ENCODE measurements at places on chromosomes 4 and X.

- DNase-seq: no peak
These were observed 36.1 kb downstream of the ADH7 start for GRCh38 chr4:99399017-99399416.

- no peak for DNase-seq
These were observed 41.6 kb upstream of the HMX1 start for GRCh38 chr4:8913121-8913857.

GRCh38 chr4:128393101-128393704 is 105.6 kb upstream of the PGRMC2 start:
- no peak for DNase-seq

- no peak for DNase-seq
These were observed 5.4 kb upstream of the PHOX2B start for GRCh38 chr4:41753942-41754341.

DNA sequence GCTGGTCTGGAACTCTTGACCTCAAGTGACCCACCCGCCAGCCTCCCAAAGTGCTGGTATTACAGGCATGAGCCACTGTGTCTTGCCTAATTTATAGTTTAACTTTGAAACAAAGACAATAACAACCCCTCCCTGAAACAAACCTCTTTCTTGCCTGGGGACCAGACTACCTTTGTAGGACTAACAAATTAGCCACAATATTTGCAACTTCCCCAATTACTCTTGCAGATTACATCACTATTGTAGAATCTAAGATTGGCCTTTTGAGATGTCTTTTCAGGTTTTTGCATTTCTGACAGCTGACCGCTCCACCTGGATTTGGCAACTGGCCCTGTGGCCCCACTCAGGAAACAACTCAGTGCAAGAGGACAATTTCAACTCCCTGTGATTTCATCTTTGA is 84.8 kb downstream of the AKAP4 start:
- no peak for DNase-seq

- no peak for DNase-seq
These were observed 36.3 kb upstream of the MYOZ2 start for GRCh38 chr4:119099227-119099810.

GRCh38 chrX:21723814-21724213 is 34.1 kb downstream of the SMPX start:
- no peak for DNase-seq

GRCh38 chr4:141346144-141346543 is 125.4 kb downstream of the ZNF330 start:
- no peak for DNase-seq

GRCh38 chr4:167274351-167274750 is 40.1 kb upstream of the SPOCK3 start:
- no peak for DNase-seq

GRCh38 chrX:24148535-24149350 is 786 bp upstream of the ZFX start:
- no peak for DNase-seq

GRCh38 chr4:156547891-156548290 is 423.7 kb downstream of the PDGFC start:
- DNase-seq: no peak

- no peak for DNase-seq
These were observed 108.3 kb upstream of the AR start for GRCh38 chrX:67435536-67435935.

- DNase-seq: no peak
These were observed 1118.7 kb downstream of the SH3BGRL start for GRCh38 chrX:82320569-82320968.

GRCh38 chrX:100695991-100696390 is 35.9 kb downstream of the SYTL4 start:
- DNase-seq: no peak

- no peak for DNase-seq
These were observed 175.4 kb downstream of the SH3BGRL start for GRCh38 chrX:81377329-81377728.

- DNase-seq: no peak
These were observed 3.7 kb downstream of the PPP1R3F start for GRCh38 chrX:49273181-49273727.

DNA sequence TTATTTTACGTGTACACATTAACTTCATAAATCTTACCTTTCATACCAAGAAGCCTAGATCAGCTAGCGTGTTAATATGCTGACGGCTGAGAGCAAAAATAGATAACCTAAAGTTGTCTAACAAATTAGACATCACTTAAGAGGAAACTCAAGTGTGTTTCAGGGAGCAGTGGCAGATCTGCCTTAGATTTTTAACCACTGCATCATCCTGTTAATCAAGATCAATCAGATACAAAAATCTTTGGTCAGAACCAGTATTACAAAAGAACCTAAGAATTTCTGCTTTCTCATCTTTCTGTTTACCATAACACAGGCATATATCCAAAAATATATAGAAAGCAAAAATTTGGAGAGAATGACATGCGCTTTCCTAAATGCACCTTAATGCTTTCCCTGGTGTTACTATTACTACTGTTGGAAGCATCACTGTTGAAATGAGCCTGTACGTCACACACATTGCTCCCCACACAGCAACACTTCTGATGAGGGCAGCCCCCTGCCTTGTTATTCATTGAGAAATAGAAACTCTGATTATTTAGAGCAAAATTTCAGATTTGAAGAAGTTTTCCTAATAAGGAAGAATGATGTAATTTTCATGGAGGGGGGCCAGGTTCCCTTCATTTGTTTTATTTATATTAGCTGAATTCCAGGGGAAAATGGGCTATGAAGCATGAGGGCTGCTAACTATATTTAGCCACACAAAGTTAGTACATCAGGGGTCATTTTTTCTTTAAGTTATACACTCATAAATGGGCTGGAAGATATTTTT is 152.3 kb downstream of the CBR4 start:
- DNase-seq: no peak

DNA sequence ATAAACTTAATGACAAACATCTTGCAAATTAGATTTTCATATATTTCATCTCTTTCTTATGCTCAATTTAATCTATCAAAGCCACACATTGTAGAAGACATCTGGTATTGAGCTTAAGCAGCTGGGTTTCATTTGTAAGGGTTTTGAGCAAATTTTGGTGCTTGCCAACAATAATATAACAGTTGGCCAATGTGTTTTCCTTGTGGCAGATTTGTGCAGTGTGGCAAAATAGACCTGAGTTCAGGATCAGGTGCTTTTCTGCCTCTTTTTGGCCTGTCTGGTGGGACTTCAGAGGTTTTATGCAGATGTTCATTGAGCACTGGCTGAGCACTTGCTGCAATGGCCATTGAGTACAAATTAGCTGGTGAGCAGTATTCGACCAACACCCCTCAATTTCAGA is 301.9 kb downstream of the BMPR1B start:
- DNase-seq: no peak

Data from H9 (cell line).